ENCODE measurements at places on chromosomes 5 and 9. TPM values are rescaled to one million over a fixed set of nuclear protein-coding genes. Genes with fewer than 3 reads are reported as not detected.

GRCh38 chr5:95957561-95958203 is 4.0 kb downstream of the ELL2 start:
- DNase-seq, result no peak

The GFI1B gene
- not detected for total RNA-seq

DNA sequence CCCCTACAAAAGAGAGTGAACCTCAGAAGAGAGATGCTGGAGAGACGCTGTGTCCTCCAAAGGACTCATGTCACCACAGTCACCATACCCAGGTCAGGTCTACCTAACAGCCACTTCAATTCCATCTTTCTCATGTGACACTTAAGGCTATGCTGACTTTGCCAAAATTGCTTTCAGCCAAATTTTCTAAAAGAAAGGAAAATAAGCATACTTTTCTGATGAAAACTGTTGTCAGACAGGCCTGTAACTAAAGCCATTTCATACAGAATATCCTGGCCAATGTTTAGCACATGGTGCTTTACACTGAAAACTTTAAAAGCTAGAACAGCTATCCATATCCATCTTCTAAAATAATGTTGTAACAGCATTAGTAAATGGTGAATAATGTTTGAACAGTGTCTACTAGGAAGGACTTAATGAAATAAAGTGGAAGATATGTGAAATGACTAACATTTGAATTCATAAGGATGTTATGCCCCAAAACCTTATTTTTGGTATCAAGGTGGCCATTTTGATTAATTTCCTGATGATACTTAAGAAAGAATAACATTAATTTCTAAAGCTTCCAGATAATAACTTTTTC is 97.2 kb downstream of the NFIB start:
- no peak for DNase-seq

The PCDHGB1 gene
- total RNA-seq, result 3.2 TPM

GRCh38 chr5:66633754-66634153 is 37.6 kb downstream of the MAST4 start:
- no peak for DNase-seq

- no peak for DNase-seq
These were observed 17.9 kb upstream of the CTNNAL1 start for GRCh38 chr9:109031241-109031640.

GRCh38 chr5:65482296-65482735 is 596 bp upstream of the ADAMTS6 start:
- DNase-seq, result no peak

The ARL10 gene
- total RNA-seq, result 1.4 TPM

All from pancreas (tissue), 10 donors.